Activated CD4-positive, alpha-beta T cell treated with anti-CD3 and anti-CD28 coated beads, Interleukin-2, amount 50 U/mL, for 48 hours (primary cell): ENCODE measurements at places on chromosomes 2 and 18.

DNA sequence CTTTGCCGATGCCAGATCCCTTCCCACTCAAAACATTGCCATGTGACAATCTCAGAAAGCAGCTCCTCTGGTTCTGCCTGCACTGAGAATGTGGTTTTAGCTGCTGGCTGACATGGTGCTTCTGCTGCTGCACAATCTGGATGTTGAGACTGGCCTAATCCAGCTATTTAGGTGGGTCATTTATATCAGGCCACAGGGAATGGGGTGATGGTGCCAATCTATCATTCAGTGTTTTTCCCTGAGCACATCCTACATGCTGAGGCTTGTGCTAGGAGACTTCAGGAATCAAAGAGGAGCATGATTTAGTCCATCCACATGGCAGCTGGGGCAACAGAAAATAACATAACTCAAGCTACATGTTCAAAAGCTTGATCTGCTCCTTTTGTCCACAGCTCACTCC, 144.7 kb downstream of the CYRIA start:
- no peak for DNase-seq

DNA sequence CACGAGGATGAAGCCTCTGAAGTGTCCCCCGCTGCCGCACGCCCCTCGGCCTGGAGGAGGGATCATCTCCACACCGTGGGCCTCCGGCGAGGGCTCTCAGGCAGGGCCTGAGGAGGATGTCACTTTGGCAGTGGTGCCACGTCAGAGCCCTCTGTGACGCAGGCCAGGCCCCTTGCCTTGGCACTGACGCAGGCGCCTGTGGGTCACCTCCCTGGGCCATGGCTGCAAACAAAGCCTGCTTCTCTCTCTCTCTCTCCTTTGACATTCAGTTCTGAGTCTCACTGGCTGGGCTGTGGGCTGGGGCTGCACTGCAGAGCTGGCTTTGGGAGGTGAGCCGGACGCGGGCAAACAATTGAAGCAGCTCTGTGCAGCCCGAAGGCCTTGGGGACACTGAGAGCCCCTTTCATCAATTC, 273.7 kb downstream of the TWIST2 start:
- DNase-seq: no peak

GRCh38 chr18:45688833-45689232, 35.1 kb upstream of the SLC14A1 start:
- peak; percentile 60 for DNase-seq

GRCh38 chr18:29862824-29863223, 1179.7 kb downstream of the DSC3 start:
- DNase-seq: no peak

DNA sequence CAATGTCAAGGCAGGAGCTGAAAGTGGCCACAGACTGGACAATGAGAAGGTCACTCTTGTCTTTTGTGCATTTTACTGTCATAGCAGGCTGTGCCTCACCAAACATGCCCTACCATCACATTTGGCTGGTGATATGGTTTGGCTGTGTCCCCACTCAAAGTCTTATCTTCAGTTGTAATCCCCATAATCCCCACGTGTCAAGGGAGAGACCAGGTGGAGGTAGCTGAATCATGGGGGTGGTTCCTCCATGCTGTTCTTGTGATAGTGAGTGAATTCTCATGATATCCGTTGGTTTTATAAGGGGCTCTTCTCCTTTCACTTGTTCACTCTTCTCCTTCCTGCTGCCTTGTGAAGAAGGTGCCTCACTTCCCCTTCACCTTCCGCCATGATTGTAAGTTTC, 49.6 kb upstream of the STPG4 start:
- no peak for DNase-seq

- DNase-seq: no peak
Observed at GRCh38 chr2:29632018-29632417, 289.4 kb downstream of the ALK start.

- DNase-seq: no peak
Observed at GRCh38 chr2:10524341-10524740, 76.2 kb upstream of the ODC1 start.

GRCh38 chr2:234792621-234793022, 159.2 kb upstream of the SH3BP4 start:
- DNase-seq: no peak

GRCh38 chr2:171159372-171160118, 1.1 kb downstream of the TLK1 start:
- peak; percentile 58 for DNase-seq

GRCh38 chr18:62334120-62334519, 9.0 kb downstream of the TNFRSF11A start:
- DNase-seq: no peak

GRCh38 chr18:75472396-75472795, 44.9 kb upstream of the SMIM21 start:
- no peak for DNase-seq

- DNase-seq: no peak
Observed at GRCh38 chr2:47303341-47304148, 99.4 kb upstream of the MSH2 start.

- DNase-seq: no peak
Observed at GRCh38 chr2:1766425-1766824, 22.1 kb upstream of the PXDN start.

DNA sequence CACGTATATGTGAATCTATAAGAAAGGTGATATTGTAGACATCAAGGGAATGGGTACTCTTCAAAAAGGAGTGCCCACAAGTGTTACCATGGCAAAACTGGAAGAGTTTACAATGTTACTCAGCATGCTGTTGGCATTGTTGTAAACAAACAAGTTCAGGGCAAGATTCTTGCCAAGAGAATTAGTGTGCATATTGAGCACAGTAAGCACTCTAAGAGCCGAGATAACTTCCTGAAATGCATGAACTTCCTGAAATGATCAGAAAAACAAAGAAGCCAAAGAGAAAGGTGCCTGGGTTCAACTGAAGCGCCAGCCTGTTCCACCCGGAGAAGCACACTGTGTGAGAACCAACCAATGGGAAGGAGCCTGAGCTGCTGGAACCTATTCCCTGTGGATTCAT, 101.0 kb downstream of the HS6ST1 start:
- DNase-seq: no peak

- no peak for DNase-seq
Observed at GRCh38 chr2:238378230-238379095, 48.3 kb upstream of the ASB1 start.

- DNase-seq: no peak
Observed at GRCh38 chr2:101185085-101185484, 33.9 kb upstream of the TBC1D8 start.

DNA sequence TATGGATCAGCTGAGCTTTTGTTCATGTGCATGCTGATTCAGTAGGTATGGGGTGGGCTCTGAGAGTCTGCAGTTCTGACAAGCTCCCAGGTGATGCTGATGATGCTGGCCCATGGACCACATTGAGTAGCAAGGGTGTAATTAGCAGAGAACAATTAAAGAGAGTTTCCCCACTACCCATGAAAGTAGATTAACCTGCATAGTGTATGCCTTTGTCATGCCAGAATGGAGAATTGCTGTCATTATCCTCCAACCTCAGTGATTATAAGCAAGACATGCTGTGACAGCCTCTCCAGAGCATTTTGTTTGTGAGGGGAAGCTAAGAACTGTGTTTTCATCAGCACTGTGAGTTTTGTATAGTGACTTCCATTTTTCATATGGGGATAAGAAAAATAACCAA, 59.5 kb upstream of the LYPD1 start:
- DNase-seq: no peak

- no peak for DNase-seq
Observed at GRCh38 chr2:168801961-168802858, at the start of gene NOSTRIN. Gene NOSTRIN (plus strand): TSS chr2:168802637. CDS start chr2:168802647, 10 bp downstream.

DNA sequence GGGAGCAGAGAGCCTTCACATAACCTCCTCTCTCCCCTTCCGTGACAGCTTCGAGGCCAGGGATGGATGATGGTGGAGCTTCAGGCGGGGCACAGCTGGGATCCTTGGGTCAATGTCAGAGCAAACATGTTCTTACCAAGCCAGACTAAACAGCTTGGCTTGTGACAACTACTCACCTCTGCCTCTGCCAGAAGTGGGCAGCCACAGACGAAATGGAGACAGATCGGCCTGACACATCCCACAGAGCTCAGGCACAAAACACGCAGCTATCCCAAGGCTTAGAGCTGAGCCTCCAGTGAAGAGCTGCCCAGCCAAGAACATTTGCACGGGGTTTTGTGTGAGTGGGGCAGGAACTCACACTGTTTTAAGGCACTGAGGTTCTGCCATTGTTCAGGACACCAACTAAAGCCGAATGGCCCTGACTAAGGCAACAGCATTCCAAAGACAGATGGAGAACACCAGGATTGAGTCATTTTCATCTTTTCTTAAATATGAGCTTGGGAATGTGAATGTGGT, 12.8 kb downstream of the PXDN start:
- DNase-seq: no peak

- DNase-seq: no peak
Observed at GRCh38 chr2:9030841-9031240, 27.4 kb upstream of the MBOAT2 start.

- DNase-seq: no peak
Observed at GRCh38 chr2:70557171-70557838, 3.7 kb upstream of the TGFA start.

DNA sequence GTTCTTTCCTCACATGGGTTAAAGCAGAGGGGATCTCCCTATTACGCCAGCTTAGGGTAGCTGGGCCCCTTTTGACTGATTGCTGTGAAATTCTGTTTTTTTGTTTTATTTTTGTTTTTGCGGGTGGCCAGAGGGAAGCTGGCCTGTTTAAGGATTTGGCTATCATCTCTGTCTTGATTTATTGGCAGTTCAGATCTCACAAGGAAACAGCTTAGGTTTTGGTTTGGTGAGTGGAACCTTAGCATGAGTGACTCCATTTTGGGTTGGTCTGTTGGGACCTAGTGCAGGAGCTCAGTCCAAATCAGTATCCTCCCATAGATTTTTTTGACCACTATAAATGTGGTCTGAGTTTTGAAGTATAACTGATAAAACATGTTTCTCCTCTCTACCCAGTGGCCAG, 25.6 kb upstream of the NTSR2 start:
- DNase-seq: no peak

DNA sequence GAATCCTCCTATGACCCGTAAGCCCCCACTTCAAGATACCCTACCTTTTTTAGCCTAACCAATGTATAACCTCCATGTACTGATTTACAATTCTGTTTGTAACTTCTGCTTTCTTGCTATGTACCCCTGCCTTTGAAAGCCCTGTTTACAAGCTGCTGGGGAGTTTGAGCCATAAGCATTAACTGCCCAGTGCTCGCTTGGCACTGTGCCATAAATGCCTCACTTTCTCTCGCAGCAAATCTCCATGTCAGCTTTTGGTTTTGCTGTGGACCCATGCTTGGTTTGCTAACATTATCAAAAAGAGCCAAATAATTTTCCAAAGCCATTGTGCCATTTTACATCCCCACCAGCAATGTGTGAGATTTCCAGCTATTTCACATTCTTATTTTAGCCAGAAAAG, 51.8 kb downstream of the TEX51 start:
- DNase-seq: no peak

- DNase-seq: no peak
Observed at GRCh38 chr2:140905083-140905781, 1225.6 kb downstream of the LRP1B start.

DNA sequence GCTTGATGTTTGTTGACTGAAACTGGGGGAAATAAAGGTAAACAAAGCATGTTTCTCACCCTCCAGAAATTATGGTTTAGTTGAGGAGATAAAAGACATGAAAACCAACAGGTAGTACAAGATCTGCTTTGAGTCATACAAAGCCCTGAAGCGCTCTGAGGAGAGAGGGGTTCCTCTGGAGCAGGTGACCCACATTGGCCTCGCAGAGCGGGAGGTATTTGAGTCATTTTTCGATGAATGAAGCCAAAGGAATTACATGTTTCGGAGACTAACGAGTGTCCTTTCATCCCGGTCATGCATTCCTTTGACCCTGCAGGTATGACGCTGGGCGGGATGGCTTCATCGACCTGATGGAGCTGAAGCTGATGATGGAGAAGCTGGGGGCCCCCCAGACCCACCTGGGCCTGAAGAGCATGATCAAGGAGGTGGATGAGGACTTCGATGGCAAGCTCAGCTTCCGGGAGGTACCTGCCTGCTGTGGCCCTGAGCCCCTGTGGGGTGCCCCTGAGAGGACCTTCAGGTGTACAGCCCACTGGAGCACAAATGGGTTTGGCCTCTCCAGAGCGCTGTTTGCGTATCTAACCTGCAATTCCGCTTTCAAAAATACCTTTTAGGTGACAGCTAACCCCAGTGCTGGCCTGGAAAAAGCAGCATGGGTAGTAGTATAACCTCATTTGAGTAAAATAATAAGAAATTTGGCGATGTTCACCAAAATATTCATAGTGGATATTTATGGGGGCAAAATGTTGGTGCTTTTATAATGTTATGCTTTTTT, 29.3 kb downstream of the EFHD1 start:
- no peak for DNase-seq

DNA sequence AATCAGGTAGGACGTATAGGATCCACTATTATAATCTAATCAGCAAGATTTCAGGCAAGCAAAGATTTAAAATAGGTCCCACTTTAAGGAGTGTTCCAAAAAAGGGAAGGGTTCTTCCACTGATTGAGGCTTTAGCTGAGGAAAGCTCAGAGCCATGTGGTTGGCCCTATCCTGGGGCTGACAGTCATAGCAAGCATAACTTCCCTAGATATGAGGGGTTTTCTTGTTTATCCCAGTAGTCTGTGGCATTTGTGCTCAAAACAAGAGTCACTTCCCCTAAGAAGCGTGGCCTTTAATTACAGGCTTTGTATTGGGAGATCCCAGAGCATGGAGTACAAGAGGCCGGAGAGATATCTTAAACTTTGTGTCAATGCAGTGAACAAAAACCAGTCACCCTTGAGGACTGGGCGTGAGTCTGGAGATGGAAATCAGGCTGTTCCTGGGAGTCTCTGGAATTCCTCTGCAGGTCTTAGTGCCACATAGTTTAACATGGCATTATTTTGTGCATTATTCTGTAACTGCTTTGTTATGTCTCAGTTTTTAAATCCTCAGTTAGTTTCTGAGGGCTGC, 136.9 kb upstream of the FBXO11 start:
- DNase-seq: no peak

GRCh38 chr2:172969166-172969565, 106.5 kb upstream of the MAP3K20 start:
- no peak for DNase-seq

- DNase-seq: no peak
Observed at GRCh38 chr2:224930124-224930523, 112.1 kb downstream of the DOCK10 start.

DNA sequence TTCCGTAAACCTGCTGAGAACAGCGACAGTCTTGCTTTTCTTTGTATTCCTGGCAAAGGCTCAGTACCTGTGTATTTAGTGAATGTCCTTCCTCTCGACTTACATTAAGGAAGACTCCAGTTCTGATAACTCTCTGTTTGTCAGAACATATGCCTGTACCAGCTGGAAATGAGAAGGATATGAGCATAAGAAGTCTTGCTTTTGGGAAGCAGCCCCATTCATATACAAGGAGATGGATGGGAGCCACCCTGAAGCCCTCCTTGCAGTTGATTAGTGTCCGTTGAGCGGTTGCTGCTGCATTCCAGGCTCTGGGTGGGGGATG, 59.8 kb downstream of the SH3BP4 start:
- no peak for DNase-seq

DNA sequence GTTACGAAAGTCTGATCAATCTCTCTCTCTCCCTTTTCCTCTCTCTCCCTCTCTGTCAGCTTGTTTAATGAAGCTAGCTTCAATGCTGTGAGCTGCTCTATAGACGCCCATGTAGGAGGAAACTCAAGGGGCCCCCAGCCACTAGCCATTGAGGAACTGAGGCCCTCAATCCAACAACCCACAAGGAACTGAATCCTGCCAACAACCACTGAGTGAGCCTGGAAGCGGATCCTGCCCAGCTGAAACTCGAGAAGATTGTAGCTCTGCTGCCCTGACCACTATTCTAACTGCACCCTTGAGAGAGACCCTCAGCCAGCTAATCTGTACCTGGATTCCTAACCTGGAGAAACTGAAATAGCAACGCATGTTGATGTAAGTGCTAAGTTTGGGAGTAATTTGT, 129.2 kb downstream of the BCL11A start:
- DNase-seq: no peak

GRCh38 chr2:14261771-14262170, 370.7 kb upstream of the LRATD1 start:
- no peak for DNase-seq
